ENCODE measurements at places on chromosomes 6 and 20.

- DNase-seq = no peak
Observed at GRCh38 chr6:119055069-119055468, 23.4 kb downstream of the FAM184A start.

DNA sequence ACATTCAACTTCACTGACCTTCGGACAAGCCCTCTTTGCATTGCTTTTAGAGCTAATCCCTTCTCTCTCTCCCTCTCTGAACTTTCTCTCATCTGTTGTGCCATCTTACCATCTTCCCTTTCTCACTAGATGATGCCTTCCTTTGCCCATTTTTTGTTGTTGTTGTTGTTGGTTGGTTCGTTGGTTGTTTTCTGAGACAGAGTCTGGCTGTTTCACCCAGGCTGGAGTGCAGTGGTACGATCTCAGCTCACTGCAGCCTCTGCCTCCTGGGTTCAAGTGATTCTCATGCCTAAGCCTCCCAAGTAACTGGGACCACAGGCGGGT lies 18.8 kb downstream of the MAP3K5 start:
- DNase-seq = no peak

DNA sequence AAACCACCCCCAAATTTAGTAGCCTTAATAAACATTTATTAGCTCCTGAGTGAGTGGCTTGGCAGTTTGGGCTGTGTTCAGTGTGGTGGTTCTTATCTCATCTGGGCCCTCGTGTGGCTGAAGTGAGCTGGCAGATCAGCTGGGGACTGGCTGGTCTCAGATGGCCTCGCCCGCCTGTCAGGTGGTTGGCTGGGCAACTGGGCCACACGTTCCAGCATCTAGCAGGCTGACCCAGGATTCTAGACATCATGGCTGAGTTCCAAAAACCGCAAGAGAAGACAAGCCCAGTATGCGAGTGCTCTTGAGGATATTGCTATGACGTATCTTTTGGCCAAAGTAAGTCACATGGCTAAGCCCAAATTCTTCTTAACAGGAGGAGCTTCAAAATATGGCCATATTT lies 28.9 kb downstream of the EIF2S2 start:
- DNase-seq = no peak

DNA sequence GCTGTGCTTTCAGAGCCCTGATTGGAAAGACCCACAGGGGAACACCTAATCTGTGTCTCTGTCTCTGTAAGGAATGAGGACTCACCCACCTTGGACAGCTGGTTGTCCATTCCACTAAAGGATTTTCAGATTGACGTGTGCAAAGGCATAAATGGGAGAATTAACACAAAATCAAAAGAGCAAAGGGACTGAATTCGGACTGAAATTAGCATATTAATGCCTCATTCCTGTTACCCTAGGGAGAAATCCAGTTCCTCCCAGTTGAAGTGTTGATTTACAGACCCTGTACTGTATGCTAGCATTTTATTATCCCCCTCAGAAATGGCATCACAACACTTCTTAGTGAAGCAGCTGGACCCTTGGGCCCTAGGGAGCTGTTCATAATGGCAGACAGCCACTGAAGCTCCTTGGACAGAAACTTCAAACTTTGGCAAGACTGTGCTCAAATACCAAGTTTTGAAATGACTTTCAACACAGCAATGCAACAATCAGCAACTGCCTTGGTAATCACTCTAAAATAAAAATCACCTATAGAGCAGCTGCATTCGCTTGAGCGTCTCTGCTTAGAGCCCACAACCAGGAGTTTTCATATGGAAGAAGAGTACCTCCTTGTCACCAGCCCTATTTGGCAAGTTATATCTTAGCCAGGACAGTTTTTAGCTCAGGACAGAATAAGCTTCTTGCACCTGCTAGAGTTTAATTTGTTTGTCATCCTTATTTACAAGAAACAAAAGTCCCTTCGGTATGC lies 118.1 kb downstream of the TRDN start:
- DNase-seq = no peak

DNA sequence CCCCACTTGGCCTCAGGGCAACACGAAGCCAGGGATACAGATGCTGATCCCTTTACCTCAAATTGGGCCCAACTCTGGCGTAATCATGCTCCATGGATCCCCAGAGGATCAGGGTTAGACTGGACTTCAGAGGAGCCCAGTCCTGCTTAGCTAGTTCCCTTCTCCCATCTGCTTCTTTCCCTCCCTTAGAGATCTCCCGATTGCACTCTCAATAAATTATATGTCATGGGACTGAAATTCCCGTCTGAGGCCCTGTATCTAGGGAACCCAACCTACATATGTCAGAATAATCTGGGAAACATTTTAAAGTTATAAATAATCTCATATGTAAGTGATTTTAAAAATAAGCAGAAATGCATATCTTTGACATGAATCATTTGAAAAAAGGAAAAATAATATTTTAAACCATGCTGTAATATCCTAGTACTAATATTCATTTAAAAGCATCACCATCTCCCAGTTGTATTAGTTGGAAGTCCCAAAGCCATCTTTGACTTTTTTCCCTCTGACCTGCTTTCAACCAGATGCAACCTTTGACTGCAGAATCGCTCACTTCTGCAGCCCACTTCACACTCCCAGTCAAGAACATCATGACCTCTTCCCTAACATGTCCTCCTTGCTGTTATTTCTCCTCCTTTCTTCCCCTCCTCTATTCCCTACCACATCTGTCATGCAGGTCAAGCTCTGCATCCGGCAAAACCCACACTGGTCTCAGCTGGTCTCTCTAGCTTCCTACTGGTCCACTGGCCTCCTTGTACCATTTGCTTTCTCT lies 393.6 kb downstream of the BTBD3 start:
- DNase-seq = no peak

DNA sequence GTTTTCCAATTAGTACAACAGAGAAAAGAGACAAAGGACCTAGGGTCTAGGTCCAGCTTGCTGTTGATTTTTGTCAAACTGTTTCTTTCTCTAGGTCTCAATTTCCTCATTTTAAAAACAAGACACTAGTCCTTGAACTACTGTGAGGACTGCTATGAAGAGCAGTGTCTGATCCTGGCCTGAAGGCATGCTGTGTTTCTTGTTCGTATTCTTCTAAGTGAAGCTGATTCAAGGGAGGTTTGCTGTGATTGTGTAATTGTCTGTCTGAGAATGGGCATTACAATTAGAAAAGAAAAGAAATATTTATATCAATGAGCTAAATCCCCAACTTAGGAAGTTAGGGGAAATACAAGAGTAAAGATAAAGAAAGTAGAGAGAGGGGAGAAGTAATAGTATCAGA lies 228.2 kb upstream of the SUPT3H start:
- DNase-seq = no peak

GRCh38 chr6:5811997-5812396 lies 194.7 kb downstream of the NRN1 start:
- DNase-seq = no peak

- DNase-seq = no peak
Observed at GRCh38 chr6:52065621-52066020, 21.8 kb downstream of the PKHD1 start.

DNA sequence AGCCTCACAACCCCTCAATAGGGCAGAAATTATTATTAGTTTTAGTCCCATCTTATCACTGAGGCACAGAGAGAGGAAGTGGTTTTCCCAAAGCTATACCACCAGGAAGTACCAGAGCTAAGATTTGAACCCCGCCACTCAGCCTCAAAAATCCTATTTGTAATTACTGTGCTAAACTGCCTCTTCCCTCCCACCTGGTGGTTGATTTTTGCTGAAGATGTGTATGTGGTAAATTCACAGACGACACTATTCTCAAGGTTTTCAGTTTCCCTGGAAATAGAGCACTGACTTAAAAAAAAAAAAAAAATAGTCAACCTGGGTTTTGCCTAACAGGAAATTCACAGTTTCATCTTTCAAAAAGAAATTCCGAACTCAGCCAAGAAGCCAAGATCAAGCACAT lies 57.9 kb downstream of the TSHZ2 start:
- DNase-seq = no peak

DNA sequence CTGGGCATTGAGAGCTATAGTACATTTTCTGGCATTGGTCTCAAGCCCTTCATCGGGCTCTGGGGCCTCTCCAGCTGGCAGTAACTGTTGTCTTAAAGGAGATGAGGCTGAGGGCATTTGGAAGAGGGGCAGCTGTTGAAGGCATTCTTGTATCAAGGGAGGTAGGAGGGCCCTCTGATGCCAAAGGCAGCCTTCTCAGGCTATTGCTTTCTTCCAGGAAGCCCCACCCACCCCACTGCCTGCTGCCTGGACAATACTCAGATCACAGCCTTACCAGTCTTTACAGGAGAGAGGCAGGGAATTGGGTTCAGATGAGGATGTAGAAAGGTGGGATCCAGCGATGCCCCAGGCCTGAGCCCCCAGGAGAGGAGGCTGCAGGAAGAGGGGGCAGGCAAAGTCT lies 46.0 kb downstream of the CPXM1 start:
- peak; percentile 2 for DNase-seq

DNA sequence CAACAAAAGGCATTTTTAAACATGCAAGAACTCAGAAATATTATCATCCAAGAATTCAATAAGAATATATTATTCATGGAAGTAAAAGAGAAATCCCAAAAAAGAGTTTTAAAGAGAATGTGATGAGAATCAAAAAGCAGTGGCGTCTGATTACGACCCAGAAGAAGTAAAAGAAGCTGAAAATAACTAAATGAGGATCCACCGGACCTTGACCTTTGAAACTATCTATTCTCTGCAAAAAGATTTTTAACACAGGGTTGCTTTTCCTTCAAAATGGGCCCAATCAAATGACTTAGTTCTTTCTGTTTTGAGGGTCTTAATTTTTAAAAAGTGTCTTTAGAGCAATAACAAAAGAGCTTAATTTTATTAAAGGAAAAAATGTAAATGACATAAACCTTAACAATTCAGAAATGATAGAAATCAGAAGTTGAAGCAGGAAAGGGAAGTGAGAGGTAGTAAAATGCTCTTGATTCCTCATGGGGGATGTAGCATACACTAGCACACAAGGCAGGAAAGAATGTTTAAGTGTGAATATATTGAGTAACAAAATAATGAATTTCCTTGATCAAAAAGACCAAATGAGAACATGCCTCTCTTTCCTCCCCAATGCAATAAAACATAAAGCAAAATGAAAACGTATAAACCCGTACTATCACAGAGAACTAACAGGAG lies 223.1 kb upstream of the PRDM1 start:
- DNase-seq = no peak

DNA sequence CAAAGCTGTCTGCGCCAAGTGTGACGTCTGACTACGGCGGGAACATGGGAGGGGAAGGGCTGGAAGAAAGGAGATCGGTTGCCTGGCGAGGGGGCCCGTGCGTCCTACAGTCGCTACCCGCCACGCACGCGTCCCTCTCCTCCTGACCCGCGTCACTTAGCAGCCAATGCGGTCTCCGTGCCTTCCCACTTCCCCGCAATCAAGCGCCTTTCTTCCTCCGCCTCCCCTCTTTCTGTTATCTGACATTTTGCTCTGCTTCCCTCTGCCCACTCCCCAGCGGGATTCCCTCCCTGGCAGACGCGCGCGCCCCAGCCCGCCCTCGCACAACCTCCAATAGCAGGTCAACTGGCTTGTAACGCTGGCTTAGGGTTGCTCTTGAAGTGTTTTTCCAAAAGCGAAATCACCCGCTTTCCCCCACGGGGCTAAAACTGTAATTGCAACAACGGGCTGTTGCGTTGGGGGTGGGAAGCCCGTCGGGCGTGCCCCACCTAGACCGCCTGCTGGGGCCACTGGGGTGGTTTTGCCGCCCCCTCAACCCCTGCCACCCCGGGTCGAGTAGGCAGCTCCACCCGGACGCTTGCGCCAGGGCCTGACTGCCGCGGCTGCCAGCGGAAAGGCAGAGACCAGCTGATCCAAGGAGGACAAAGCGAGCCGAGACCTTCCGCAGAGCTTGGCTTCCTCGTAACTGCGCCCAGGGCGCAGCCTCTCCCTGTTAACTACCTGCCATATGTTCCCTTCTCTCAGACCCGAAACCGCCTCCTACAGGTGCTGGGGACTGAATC lies 6.2 kb upstream of the SOX4 start:
- peak; percentile 66 for DNase-seq

DNA sequence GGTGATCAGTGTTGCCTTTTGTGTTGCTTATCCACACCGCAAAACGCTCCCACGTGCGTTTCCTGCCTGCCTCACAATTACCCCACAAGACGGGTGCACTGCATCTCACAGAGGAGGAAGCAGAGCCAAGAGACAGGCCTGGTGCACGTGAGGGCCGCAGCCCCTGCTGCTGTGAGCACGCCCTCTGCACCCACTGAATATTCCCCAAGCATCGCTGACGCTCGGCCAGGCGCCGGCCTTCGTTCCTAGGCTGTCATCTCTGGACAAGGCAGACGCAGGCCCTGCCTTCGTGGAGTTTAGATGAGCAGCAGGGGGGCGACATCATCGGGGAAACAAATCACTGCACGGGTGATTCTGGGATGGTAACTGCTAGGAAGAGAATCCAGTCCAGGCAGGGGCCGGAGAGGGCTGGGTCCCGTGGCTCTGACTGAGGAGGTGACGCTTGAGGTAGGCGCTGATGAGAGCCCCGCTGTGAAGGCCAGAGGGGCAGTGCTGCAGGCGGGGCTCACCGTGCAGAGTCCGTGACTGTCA lies 162.4 kb upstream of the QKI start:
- no peak for DNase-seq

GRCh38 chr20:48025051-48025515 lies 239.8 kb upstream of the SULF2 start:
- no peak for DNase-seq

GRCh38 chr6:142945049-142945445 lies at the start of gene HIVEP2:
TSS of gene HIVEP2 (minus strand) at chr6:142945176. CDS start at chr6:142774738, 170,438 bp downstream.
- DNase-seq = peak; percentile 94

- DNase-seq = no peak
Observed at GRCh38 chr6:13278991-13279390, 49.3 kb downstream of the TBC1D7 start.

Measured in activated effector memory CD4-positive, alpha-beta T cell treated with anti-CD3 and anti-CD28 coated beads, Interleukin-2, amount 50 U/mL, for 16 hours (primary cell).